T-helper 17 cell (primary cell): ENCODE measurements at places on chromosomes 12 and 14. TPM values are rescaled to one million over a fixed set of nuclear protein-coding genes. Genes with fewer than 3 reads are reported as not detected.

- no peaks in the 10 kb centered on the region for H3K4me1 ChIP-seq
- DNase-seq: no peak
- no peaks in the 10 kb centered on the region for H3K27me3 ChIP-seq
- H3K27ac ChIP-seq: no peak overlapping the region
- H3K4me3 ChIP-seq: no peak overlapping the region
Observed at GRCh38 chr12:80472911-80473500, 29.0 kb downstream of the PTPRQ start.

GRCh38 chr14:66359500-66359899 is 126.7 kb upstream of the CCDC196 start:
- peaks cover 4% of the 10 kb centered on the region for H3K27me3 ChIP-seq
- no peak for DNase-seq
- no peak overlapping the region for H3K27ac ChIP-seq
- no peaks in the 10 kb centered on the region for H3K36me3 ChIP-seq
- no peaks in the 10 kb centered on the region for H3K4me1 ChIP-seq
- H3K4me3 ChIP-seq: no peak overlapping the region

GRCh38 chr12:50545786-50546185 is 41.0 kb downstream of the DIP2B start:
- H3K4me1 ChIP-seq: peaks cover 14% of the 10 kb centered on the region
- peak overlapping the region; percentile 19 for H3K4me3 ChIP-seq
- H3K27ac ChIP-seq: no peak overlapping the region
- no peak for DNase-seq

- peak overlapping the region; percentile 92 for H3K27ac ChIP-seq
- no peaks in the 10 kb centered on the region for H3K27me3 ChIP-seq
- H3K36me3 ChIP-seq: peaks cover 2% of the 10 kb centered on the region
- no peak for DNase-seq
- H3K4me3 ChIP-seq: no peak overlapping the region
Observed at GRCh38 chr14:73774241-73774570, 60.0 kb upstream of the PNMA1 start.

DNA sequence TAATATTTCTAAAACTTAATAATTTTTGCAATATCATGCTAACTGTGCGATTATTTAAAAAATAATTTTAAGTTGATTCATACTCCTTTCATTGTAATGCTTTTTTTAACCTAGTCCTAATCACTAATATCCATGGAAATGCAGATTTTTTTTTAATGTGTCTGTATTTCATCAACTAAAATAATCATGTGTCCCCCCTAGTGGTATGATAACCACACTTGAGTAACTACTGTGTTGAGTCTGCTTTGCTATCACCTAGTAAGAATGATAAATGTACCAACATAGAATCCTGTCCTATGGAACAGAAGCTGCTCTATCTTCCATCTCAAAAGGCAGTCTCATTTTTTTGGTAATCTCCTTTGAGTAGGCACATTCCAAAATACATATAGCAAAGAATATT is 19.1 kb upstream of the SYNE2 start:
- H3K4me3 ChIP-seq: no peak overlapping the region
- H3K36me3 ChIP-seq: no peaks in the 10 kb centered on the region
- no peaks in the 10 kb centered on the region for H3K4me1 ChIP-seq
- DNase-seq: no peak
- H3K27me3 ChIP-seq: peaks cover 5% of the 10 kb centered on the region

- no peaks in the 10 kb centered on the region for H3K36me3 ChIP-seq
- H3K4me1 ChIP-seq: peaks cover 9% of the 10 kb centered on the region
- DNase-seq: no peak
- no peaks in the 10 kb centered on the region for H3K27me3 ChIP-seq
Observed at GRCh38 chr12:93361151-93361919, 16.4 kb upstream of the NUDT4 start.

DNA sequence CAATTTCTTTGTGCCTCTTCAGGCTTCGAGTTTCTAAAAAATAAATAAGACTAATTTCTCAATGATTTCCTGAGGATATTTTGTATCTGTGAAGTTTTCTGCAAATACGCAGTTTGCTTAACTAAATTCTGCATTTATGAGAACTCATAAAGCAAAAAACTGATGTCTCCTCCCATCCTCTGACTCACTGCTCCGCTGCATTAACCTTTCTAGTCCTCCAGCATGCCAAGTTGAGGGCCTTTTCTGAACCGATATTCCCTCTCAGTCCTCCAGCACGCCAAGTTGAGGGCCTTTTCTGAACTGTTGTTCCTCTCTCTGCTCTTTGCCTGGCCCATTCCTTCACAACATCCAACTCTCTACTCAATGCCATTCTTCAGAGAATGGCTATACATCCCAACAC is 3.2 kb downstream of the IPO8 start:
- DNase-seq: no peak
- no peak overlapping the region for H3K4me3 ChIP-seq
- H3K27ac ChIP-seq: no peak overlapping the region
- peaks cover 2% of the 10 kb centered on the region for H3K36me3 ChIP-seq

- H3K4me3 ChIP-seq: no peak overlapping the region
- H3K27ac ChIP-seq: no peak overlapping the region
- no peaks in the 10 kb centered on the region for H3K36me3 ChIP-seq
- H3K4me1 ChIP-seq: no peaks in the 10 kb centered on the region
Observed at GRCh38 chr14:99703381-99703780, 19.3 kb downstream of the CYP46A1 start.

GRCh38 chr14:86038387-86039042 is 508.6 kb downstream of the FLRT2 start:
- peaks cover 2% of the 10 kb centered on the region for H3K36me3 ChIP-seq
- H3K4me3 ChIP-seq: no peak overlapping the region
- H3K27ac ChIP-seq: no peak overlapping the region
- no peak for DNase-seq
- H3K4me1 ChIP-seq: peaks cover 3% of the 10 kb centered on the region

DNA sequence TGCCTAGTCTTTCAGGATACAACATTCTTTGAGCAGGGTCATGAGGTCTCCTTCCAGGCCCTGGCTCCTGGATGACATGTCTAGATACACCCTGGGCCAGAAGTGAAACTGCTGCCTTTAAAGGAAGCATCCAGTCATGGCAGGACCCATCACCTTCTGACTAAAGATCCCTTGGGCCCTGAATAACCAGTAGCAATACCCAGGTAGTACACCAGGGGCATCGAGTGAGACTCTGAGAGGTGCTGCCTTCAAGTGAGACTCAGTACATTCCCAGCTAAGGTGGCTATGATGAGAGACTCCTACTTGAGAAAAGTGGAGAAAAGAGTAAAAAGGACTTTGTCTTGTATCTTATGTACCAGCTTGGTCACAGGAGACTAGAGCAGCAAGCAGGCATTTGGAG is 23.5 kb downstream of the OR6C68 start:
- no peak overlapping the region for H3K27ac ChIP-seq
- peaks cover 29% of the 10 kb centered on the region for H3K27me3 ChIP-seq
- no peak overlapping the region for H3K4me3 ChIP-seq
- H3K4me1 ChIP-seq: no peaks in the 10 kb centered on the region
- H3K36me3 ChIP-seq: peaks cover 8% of the 10 kb centered on the region
- no peak for DNase-seq

DNA sequence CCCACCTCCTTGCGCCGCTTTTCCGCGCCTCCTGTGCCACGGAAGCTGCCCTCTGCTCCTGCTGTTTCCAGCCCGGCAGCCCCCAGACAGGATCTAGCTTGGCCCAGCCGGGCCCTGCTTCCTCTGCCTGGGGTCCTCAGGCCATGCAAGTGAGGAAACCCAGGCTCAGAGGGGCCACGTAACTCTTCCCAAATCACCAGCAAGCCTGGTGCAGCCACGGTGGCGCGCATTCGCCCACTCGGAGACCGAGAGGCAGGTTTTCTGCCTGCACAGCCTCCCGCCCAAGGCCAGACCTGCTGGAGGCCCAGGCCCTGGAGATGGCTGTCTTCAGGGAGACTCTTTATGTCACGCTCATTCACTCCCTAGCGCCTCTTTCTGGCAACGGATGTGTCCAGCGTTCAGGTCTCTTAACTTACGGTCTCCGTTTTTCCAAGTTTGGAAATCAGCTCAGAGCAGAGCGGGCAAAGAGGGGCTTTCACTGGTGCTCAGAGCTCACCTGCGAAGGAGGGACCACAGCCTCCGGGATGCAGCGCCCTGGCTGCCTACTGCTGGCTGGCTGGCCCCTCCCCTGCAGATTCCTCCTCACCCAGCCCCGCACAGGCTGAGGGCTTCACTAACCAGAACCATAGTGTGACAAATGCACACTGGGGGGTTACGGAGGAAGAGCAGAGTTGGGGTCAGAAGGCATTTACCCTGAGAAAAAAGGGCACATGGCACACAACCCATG is 20.6 kb upstream of the CEP170B start:
- H3K4me1 ChIP-seq: peaks cover 8% of the 10 kb centered on the region
- H3K4me3 ChIP-seq: peak overlapping the region; percentile 31
- no peak for DNase-seq
- H3K36me3 ChIP-seq: peaks cover 4% of the 10 kb centered on the region
- peaks cover 72% of the 10 kb centered on the region for H3K27me3 ChIP-seq
- no peak overlapping the region for H3K27ac ChIP-seq

- H3K36me3 ChIP-seq: peaks cover 4% of the 10 kb centered on the region
- H3K4me3 ChIP-seq: no peak overlapping the region
- DNase-seq: no peak
- peaks cover 3% of the 10 kb centered on the region for H3K4me1 ChIP-seq
- H3K27ac ChIP-seq: no peak overlapping the region
Observed at GRCh38 chr12:76375939-76376338, 27.7 kb upstream of the BBS10 start.

DNA sequence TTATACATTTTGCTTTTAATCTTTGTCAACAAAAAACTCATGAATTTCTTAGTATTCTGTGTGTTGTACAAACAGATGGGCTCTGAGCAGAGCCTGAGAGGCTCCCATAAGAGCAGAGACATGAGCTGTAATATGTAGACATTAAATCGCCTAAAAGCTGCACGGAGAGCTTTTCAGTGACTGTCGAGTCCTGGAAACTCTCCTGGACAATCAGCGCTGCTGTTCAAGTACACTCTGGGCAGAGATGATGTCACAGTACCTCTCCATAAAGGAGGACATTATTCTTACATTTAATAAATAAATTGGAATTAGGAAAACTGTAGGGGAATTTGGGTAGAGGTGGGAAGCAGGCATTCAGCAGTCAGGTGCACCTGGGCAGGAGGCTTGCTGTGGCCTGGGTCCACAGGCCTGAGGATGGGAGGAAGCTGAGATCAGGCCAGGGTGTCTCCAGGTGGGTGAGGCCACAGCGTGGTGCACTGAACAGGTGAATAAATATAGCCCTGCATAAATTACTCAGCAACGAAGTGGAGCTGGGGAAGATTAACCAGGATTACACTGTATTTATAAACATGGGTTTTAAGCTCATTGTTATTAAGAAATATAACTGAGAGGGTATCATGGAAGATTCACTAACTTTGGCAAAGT is 13.3 kb upstream of the TCL1A start:
- no peaks in the 10 kb centered on the region for H3K36me3 ChIP-seq
- DNase-seq: no peak
- H3K4me3 ChIP-seq: no peak overlapping the region
- peaks cover 60% of the 10 kb centered on the region for H3K27me3 ChIP-seq

DNA sequence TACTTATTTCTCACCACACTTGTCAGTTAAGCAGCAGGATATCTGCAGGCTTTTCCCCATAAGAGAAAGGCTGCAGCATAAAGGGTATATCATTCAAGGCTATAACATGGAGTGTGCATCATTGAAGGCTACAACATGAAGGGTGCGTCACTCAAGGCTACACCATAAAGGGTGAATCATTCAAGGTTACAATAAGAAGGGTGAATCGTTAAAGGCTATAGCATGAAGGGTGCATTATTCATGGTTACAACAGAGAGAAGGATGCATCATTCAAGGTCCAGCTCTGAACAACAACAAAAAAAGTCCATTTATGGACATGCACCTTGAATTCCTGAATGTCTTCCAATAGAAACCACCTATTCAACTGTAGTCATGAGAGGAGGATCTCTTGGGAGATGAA is 32.8 kb upstream of the LUM start:
- no peak overlapping the region for H3K27ac ChIP-seq
- peaks cover 6% of the 10 kb centered on the region for H3K27me3 ChIP-seq
- no peak overlapping the region for H3K4me3 ChIP-seq

Gene FKBP4
- 41.9 TPM for total RNA-seq

Gene KRT72
- 0.60 TPM for total RNA-seq

Gene SARNP
- 37.3 TPM for total RNA-seq

Gene ZNF605
- 6.4 TPM for total RNA-seq

Gene PDE3A
- total RNA-seq: 0.07 TPM

Gene IGF1
- total RNA-seq: not detected

Gene TRPV4
- total RNA-seq: not detected
